Stimulated activated CD8-positive, alpha-beta memory T cell treated with anti-CD3 and anti-CD28 coated beads, Interleukin-4, amount 100 ng/mL, for 24 hours (primary cell): ENCODE measurements at places on chromosomes 12 and 14.

DNA sequence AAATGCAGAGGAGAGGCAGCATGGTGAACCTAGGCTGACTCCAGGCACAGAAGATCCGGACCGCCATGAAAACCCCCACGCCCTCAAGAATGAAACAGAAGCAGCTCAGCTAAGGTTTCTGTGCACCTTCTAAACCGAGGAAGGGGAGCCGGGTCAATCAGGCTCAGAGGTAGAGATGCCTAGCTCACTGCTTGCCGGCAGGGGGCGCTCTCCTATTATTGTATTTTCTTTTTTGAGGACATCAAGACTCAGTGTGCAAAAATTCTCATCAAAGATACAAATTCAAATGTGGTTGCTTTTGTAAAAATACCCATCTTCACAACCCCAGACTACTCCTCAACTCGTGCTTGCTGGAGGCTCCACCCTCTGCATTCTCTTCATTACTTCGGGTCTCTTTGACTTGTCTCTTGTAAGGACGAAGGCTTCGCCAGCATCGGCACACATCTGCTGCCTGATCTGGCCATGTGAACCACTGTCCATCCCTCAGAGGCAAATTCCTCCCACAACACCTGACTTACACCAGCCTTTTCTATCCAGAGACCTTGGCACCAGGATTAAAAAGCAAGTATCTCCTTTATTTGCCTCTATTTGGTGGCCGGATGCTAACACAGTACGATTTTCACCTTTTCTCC, 33.4 kb upstream of the RNASE3 start:
- DNase-seq = peak; percentile 58

DNA sequence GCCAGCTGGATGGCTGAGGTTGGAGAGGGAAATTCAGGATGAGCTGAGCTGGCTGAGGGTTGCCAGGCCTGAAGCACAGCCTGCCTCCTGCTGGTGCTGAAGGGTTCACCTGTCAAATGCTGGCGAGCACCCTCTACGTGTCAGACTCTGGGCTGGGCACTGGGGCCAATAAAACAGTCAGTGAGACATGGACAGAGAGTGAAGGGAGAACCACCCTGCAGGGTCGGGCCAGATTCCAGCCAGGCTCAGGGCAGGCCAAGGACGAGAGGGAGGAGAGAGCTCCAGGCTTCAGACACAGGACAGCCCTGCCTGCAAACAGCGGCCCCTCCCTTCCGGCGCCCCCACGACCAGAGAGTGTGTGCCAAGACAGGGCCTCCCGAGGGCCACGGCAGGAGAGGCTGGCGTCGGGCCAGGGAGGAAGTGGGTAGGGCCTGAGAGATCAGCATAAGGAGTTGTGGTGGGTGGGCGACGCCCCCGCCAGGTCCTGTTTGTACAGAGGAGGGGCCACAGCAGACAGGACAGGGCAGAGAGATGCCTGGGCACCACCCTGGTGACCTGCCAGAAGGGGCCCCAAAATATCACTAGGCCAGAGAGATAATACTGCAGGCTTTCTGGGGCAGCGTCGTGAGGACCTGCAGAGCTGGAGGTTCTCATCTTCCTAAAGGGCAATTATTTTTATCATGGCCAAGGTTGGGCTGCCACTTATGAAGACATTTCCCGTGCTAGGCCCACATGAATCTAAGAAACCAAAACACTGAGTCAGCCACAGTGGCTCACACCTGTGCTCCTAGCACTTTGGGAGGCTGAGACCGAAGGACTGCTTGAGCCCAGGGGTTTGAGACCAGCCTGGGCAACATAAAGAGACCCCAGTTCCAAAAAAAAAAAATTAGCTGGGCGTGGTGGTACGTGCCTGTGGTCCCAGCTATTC, 73.1 kb upstream of the GPR68 start:
- DNase-seq = peak; percentile 73

GRCh38 chr12:3974883-3975282, 101.7 kb upstream of the PARP11 start:
- DNase-seq = no peak

DNA sequence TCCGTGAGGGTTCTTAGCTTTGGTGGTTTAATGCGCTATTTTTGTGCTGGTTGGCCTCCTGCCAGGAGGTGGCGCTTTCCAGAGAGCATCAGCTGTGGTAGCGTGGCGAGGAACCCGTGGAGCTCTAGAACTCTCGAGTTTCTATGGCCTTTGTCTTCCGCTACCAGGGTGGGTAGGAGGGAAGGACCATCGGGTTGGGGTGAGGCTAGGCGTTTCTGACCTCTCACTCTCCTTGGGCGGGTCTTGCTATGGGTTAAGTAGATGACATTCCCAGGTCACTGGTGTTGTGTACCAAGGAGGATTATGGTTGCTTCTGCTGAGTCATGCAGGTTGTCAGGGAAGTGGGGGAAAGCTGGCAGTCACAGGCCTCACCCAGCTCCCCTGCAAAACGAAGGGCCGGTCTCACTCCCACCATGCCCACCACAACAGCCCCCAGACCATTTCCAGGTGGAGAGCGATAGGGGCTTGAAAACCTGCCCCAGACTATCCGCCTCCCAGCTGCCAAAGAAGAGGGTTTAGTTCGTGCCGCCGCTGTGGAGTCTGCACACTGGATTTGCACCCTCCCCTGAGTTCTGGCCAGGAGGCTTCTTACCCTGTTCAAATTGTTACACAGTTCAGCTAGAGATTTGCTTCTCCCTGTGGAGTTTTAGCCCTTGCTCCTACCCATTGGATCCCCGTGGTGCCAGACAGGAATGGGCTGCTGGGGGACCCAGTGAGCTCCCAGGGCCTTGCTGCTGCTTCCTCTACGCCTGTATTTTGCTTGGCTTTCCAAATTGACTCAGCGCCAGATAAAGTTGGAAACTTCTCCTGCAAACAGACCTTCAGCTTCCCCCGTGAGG, 21.9 kb downstream of the RNFT2 start:
- no peak for DNase-seq

DNA sequence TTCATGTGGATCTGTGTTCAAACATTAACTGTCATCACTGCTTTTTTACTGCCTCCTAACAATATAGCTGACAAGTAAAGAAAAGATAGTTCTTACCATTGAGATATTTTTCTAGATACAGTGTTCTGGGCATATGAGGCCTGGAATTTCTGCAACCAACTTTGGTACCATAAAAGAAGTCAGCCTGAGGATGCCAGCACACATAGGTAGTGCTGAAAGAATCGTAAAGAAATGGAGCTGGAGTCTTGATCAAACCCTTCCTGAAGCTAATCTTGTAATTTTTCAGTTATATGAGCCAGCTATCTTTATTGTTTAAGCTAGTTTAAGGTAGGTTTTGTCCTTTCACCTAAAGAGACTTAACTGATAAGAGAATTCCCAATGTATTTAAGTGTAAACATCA, 11.3 kb downstream of the ERG28 start:
- DNase-seq = no peak

GRCh38 chr12:29992366-29992765, 208.6 kb upstream of the TMTC1 start:
- DNase-seq = no peak

- no peak for DNase-seq
These were observed 113.2 kb downstream of the ERC1 start for GRCh38 chr12:1104088-1104800.

- DNase-seq = no peak
These were observed 430.0 kb upstream of the SOX5 start for GRCh38 chr12:24379433-24379832.
